ENCODE measurements at places on chromosomes 1 and 21.

DNA sequence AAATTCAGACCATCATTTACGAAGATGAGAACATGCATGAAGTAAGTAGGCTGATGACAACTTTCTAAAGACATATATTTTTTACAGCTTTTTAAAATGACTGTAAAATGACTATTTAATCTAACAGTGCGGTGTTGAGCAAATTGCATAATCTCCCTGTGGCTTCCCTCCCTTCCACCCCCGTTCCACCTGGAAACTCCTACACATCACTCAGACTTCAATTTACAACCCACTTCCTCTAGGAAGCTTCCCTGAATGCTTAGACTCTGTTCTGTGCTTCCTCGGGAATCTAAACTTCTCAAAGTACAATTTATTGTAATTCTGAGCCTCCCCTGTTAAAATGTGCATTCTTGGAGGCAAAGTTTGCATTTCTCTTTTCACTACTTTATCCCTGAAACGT is 354.9 kb downstream of the DPYD start:
- peak; percentile 54 for DNase-seq

DNA sequence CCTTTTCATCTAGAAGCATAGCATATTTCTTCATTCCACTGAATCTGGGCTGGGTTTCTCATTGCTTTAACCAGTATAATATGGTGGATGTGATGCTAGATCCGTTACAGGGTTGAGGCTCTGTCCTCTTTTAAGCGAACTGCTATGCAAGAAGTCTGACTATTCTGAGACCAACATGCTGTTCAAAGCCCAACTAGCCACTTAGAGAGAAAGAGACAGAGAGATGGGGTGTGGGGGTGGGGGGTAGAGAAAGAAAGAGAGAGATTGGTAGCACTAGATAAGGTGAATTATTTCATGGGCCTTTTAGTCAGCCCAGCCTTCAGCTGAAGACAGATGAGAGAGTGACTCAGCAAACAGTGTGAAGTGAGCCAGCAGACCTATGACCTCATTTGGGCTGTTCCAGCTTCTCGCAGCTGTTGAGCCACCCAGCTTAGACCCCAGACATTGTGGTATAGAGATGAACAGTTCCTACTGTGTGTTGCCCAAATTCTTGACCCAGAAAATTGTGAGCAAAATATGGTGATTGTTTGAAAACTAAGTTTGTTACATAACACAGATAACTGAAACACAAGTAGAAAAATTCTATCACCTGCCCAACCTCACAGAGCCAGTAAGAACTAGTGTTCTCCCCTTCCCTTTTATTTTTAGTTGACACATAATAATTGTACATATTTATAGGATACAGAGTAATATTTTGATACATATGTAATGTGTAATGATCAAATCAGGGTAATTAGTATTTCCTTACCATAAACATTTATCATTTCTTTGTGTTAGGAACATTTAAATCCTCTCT is 40.7 kb upstream of the PRKACB start:
- peak; percentile 93 for DNase-seq

DNA sequence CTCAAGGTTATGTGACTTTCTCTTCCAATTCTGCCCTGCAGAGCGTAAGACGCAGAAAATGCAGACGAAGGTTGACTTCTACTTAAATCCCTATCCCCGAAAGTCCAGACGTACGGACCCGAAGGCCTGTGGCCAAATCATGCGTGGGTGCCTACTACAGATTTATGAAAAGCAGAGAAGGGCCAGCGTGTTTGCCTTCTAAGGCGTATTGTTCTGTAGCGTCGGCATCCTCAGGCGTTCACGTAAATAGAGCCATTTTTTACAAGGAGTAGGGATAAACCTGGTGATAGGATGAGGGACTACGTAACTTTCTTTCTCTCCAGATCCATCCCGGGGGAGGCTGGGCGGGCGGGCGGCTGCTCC is 222 bp upstream of the GIPC2 start:
- DNase-seq = no peak

DNA sequence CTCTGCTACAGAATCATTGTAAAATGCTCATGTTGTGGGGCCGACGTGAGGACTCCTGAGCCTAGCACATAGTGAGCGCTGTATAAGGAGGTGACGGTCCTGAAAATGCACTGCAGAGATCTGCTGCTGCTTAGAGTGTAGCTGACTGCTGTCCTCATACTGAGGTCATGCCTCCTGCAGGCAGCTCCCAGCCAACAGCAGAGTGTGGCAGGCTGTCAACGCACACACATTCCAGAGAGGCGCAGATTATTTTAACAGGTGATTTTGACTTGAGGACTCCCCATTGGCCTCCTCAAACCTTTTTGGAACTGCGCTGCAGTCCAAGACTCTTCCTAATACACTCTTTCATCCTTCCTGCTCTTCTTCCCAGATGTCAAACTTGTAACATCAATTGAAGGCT is 119.8 kb upstream of the KCNJ6 start:
- DNase-seq = no peak

- DNase-seq = no peak
Measured at GRCh38 chr1:30746212-30747032, 11.2 kb downstream of the LAPTM5 start.

DNA sequence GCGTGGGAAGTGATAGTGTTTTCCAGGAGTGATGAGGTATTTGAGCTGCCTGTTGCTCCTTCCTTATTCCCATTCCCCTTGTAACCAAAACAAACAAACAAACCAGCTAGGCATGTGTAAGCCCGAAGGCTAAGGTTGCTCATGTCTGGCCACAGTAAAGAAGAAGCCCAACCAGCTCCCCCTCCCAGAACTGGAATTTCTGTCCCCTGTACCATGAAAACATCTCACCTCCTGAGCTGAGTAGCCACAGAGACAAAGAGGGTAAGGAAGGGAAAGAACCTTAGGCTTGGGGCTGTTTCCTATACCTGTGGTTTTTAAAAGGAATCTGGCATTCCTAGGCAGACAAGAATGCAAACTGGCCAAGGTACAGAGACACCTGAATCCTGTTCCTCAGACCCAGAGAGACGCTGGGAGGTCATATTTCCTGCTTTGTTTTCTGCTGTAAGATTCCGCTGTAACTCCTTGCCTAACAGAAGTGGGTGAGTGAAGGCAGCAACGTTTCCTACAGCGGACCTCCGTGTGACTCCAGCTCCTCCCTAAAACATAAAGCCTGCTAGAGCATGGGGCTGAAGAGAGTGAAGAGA is 41.7 kb upstream of the RAB4A start:
- peak; percentile 73 for DNase-seq

- no peak for DNase-seq
Measured at GRCh38 chr1:58430421-58431275, 115.9 kb downstream of the OMA1 start.

DNA sequence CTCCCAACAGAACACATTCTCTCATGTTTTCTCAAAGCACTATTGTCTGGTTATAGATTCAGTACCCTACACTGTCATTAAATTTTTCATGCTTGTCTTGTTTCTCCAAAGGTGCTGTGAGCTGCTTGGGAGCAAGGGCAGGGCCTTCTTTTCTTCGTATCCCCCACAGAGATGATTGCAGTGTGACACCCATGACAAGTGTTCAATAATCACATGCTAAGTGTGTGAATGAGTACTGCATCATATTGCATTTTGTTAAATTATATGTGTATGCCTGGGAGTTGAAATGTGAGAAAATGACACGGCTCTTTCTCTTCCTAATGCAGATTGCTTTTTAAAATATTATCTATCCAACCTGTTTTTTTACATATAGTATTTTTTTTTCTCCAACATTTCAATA is 57.3 kb upstream of the MAGI3 start:
- DNase-seq = no peak

GRCh38 chr1:115556236-115556635 is 85.5 kb upstream of the VANGL1 start:
- DNase-seq = no peak

- DNase-seq = no peak
Measured at GRCh38 chr1:160666079-160666442, 19.2 kb upstream of the SLAMF1 start.

GRCh38 chr1:115643666-115644065 is 1.9 kb downstream of the VANGL1 start:
- no peak for DNase-seq

DNA sequence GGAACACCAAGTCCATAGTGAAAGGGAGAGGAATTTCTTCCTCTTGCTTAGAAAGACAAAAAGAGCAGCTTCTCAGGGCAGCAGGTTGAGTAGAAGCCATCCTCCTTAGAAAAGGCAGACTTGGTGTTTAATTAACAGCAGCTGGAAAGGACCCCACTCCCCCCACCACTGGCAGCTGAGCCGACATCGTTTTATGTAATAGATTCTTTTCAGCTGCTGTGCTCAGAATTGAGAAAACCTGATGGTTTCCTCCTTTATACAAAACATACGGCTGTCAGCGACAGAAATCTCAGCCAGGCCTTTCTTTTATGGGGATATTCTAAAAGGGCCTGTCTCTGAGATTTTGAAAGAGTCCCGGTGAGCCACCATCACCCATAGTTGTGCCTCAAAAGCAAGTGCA is 49.9 kb downstream of the MAN1C1 start:
- DNase-seq = no peak

DNA sequence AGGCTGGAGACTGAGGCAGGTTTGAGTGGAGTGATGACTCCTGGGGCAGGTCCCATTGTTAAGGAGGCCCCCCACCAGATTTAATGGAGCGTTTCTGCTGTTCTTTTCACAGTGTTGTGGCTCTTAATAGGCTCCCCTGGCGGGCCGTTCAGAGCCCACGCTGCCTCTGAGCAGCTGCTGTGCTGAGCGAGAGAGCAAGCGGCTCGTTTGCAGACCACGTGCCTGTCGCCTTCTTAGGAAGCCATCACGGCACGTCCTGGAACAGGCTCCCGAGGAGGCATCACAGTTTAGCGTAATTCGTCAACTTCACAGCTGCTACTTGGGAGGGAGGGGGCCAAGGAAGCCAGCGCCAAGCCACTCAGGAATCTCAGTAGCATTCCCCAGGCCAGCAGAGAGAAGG is 70.5 kb upstream of the CTTNBP2NL start:
- DNase-seq = no peak

- DNase-seq = peak; percentile 62
Measured at GRCh38 chr21:44875316-44875700, 1.8 kb upstream of the PTTG1IP start.

DNA sequence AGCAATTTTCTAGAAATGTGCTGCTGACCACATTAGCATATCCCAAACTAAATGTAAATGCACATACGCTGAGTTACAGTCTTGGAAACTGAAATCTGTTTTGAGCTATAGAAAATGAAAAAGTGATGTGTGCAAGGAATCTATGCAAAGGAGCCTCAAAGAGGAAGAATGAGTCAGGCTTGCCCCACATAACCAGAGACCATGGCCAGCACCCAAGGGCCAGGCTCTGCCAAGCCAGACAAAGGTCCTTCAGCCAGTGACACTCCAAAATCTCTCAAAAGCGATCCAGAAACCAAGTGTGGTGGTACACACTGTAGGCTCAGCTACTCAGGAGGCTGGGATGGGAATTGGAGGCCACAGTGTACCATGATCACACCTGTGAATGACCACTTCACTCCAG is 195.2 kb downstream of the TOMM20 start:
- DNase-seq = peak; percentile 54

GRCh38 chr1:209929751-209930150 is 8.3 kb upstream of the SYT14 start:
- DNase-seq = no peak

- DNase-seq = peak; percentile 72
Measured at GRCh38 chr1:207027206-207027777, 5.3 kb downstream of the C1orf116 start.

DNA sequence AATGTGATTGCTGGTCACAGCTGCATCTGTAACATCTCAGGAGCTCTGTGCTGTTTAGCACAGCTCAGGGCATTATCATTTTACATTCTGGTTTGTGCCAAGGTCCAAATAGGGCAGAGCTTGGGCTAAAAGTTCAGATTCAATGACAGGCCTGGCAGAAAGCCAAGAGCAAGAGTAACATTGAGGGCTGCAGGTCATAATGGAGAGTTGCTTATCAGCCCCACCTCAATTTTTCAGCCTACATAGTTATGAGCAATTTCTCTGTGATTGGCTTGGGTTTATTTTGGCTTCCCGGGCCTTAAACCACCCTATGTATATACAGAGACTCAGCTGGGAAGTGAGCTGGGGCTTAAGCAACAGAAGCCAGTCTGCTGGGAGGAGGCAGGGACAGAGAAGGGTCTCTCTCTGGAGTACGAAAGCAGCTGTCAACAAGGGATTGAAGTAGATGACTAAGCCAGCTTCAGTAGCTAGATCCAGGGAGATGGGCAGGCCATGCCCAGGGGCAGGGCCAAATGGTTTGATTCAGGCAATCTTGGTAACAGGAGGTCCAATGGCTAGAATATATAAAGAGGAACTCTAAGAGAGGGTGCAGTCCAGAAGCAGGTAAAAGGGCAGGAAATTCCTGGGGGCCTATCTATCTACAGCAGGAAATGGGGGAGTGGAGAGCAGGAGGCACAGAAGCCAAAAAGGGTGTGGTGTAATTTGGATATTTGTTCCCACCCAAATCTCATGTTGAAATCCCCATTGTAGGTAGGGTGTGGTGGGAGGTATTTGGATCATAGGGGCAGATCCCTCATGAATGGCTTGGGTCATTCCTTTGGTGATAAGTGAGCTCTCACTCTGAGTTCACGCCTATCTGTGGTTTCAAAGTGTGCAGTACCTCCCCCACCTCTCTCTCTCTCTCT is 49.0 kb downstream of the BRINP2 start:
- no peak for DNase-seq

- DNase-seq = no peak
Measured at GRCh38 chr1:156437037-156437867, 63.3 kb downstream of the MEF2D start.

- no peak for DNase-seq
Measured at GRCh38 chr21:40436261-40436660, 410.7 kb downstream of the DSCAM start.

- DNase-seq = peak; percentile 73
Measured at GRCh38 chr1:8348777-8349472, 31.0 kb downstream of the SLC45A1 start.

- DNase-seq = no peak
Measured at GRCh38 chr1:205082431-205082830, 1.8 kb downstream of the TMEM81 start.

DNA sequence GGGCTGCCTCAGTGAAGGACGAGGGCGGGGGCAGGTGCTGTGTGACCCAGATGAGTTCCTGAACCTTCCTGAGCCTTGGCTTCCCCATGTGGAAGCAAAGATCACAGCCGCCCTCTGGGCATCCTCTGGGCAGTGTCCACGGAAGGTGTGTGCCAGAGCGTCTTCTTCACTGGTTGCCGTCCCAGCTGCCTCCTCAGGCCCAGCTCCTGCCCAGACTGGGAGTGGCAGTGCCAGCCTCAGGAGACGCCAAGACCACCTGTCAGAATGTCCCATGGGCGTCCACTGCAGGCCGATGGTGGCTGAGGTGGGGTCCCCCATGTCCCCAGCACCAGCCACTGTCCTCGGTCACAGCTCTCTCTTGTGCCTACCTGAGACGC is 10.2 kb downstream of the ARHGEF16 start:
- DNase-seq = no peak

DNA sequence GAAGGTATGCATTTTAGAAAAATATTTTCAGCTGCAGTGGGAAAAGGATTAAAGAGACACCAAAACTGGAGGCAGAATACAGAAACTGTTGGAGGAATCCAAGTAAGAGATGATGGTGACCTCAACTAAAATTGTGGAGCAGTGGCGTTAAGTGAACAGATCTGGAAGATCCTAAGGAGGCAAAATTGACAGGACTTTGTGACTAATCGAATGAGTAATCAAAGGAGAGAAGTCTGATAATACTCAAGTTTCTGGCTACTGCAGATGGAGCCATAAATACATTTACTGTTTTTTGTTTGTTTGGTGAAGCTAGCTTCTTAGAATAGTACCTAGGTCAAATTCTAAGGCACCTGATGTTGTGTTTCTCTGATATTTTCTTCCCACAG is 3.1 kb downstream of the CTBS start:
- DNase-seq = peak; percentile 12

GRCh38 chr1:33532936-33533335 is 60.5 kb downstream of the ZSCAN20 start:
- no peak for DNase-seq
